Astrocyte (in vitro differentiated cells and primary cell): ENCODE measurements at places on chromosomes 16 and 17.

GRCh38 chr16:35195173-35195863 lies 1735.9 kb downstream of the TP53TG3F start:
- H3K27me3 ChIP-seq, result no peaks in the 10 kb centered on the region
- no peaks in the 10 kb centered on the region for H3K36me3 ChIP-seq
- H3K4me1 ChIP-seq, result no peaks in the 10 kb centered on the region
- no peak overlapping the region for H3K4me3 ChIP-seq
- no peak overlapping the region for H3K27ac ChIP-seq

- H3K36me3 ChIP-seq, result no peaks in the 10 kb centered on the region
- DNase-seq, result no peak
- no peaks in the 10 kb centered on the region for H3K27me3 ChIP-seq
- H3K27ac ChIP-seq, result no peak overlapping the region
- no peak overlapping the region for H3K4me3 ChIP-seq
Observed at GRCh38 chr16:79656553-79657115, 56.1 kb upstream of the MAF start.

DNA sequence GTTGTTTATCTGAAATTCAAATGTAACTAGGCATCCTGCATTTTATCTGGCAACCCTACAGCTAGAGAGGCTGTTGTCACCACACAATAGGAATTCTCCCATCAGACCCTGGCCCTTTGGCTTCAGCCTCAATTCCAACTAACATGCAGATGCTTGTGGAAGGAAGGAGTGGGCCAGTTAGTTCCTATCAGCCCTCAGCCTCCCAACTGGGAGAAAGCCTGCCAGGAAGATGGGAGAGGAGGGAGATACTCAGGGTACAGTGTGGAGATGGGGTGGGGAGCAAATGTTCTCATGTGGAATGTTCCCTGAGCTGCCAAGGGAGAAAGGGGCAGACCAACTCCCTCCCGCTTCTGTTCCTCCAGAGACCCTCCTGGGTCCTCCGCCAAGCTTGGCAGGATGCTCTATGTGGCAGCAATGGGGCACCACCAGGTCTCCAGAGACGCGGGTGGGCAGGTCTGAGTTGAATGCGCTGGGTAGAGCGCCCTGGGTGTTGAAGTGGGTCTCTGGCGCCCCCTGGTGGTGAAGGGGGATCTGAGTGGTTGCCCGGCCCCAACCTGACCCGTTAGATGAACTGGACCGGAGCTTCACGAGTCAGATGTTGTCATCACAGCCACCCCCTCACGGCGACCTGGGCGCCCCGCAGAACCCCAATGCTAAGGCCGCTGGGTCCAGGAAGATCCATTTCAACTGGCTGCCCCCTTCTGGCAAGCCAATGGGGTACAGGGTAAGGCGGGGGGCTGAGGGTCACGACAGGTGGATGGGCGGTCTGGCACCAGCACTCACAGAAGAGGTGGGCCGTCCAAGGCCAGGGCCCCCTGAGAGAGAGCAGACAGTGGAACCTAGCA lies 15.2 kb downstream of the GALK1 start:
- peaks cover 4% of the 10 kb centered on the region for H3K4me1 ChIP-seq
- no peaks in the 10 kb centered on the region for H3K27me3 ChIP-seq
- no peak overlapping the region for H3K4me3 ChIP-seq
- no peak for DNase-seq
- H3K36me3 ChIP-seq, result no peaks in the 10 kb centered on the region

- no peaks in the 10 kb centered on the region for H3K36me3 ChIP-seq
- no peak overlapping the region for H3K4me3 ChIP-seq
- no peak overlapping the region for H3K27ac ChIP-seq
- no peak for DNase-seq
Observed at GRCh38 chr17:70796757-70797156, 627.4 kb downstream of the KCNJ2 start.

- no peak for DNase-seq
- no peak overlapping the region for H3K4me3 ChIP-seq
- H3K36me3 ChIP-seq, result no peaks in the 10 kb centered on the region
Observed at GRCh38 chr17:61418449-61418848, 18.8 kb downstream of the TBX2 start.

- peak overlapping the region; percentile 16 for H3K27ac ChIP-seq
- no peaks in the 10 kb centered on the region for H3K27me3 ChIP-seq
- peaks cover 20% of the 10 kb centered on the region for H3K4me1 ChIP-seq
- DNase-seq, result peak; percentile 72
- H3K36me3 ChIP-seq, result no peaks in the 10 kb centered on the region
- no peak overlapping the region for H3K4me3 ChIP-seq
Observed at GRCh38 chr16:4917117-4917516, 19.8 kb downstream of the PPL start.

GRCh38 chr16:20918486-20919239 lies 18.1 kb downstream of the LYRM1 start:
- H3K27me3 ChIP-seq, result no peaks in the 10 kb centered on the region
- H3K4me1 ChIP-seq, result peaks cover 10% of the 10 kb centered on the region
- no peaks in the 10 kb centered on the region for H3K36me3 ChIP-seq
- no peak overlapping the region for H3K27ac ChIP-seq

GRCh38 chr16:10622036-10622921 lies 41.9 kb upstream of the EMP2 start:
- no peaks in the 10 kb centered on the region for H3K27me3 ChIP-seq
- peaks cover 3% of the 10 kb centered on the region for H3K4me1 ChIP-seq
- H3K4me3 ChIP-seq, result no peak overlapping the region
- no peak overlapping the region for H3K27ac ChIP-seq
- DNase-seq, result no peak
- no peaks in the 10 kb centered on the region for H3K36me3 ChIP-seq

DNA sequence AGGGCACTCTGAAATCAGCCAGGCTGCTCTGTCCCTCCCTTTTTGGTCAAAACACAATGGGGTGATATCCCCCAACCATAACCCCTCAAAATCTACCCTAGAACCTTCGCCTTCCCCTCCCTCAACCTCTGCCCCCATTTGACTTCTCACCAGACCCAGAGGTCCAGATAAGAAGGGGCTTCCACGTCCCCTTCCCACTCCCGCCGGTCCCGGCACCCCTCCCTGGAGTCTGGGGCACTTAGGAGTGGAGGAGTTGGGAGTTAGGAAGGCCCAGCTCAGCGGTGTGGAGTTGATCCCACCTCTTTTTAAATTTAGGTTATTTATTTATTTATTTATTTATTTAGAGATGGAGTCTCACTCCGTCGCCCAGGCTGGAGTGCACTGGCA lies 619 bp upstream of the TMEM92 start:
- peaks cover 56% of the 10 kb centered on the region for H3K4me1 ChIP-seq
- no peak for DNase-seq
- peak overlapping the region; percentile 70 for H3K27ac ChIP-seq
- H3K27me3 ChIP-seq, result no peaks in the 10 kb centered on the region

GRCh38 chr17:17872547-17873345 lies 36.0 kb upstream of the SREBF1 start:
- H3K27me3 ChIP-seq, result no peaks in the 10 kb centered on the region
- H3K27ac ChIP-seq, result no peak overlapping the region
- peaks cover 14% of the 10 kb centered on the region for H3K4me1 ChIP-seq
- peaks cover 6% of the 10 kb centered on the region for H3K36me3 ChIP-seq
- DNase-seq, result no peak

- no peaks in the 10 kb centered on the region for H3K27me3 ChIP-seq
- no peak for DNase-seq
- no peak overlapping the region for H3K27ac ChIP-seq
- H3K4me1 ChIP-seq, result no peaks in the 10 kb centered on the region
Observed at GRCh38 chr17:16073845-16074244, 74.2 kb downstream of the TTC19 start.

- H3K27ac ChIP-seq, result no peak overlapping the region
- H3K27me3 ChIP-seq, result no peaks in the 10 kb centered on the region
- no peak for DNase-seq
- peaks cover 3% of the 10 kb centered on the region for H3K4me1 ChIP-seq
Observed at GRCh38 chr16:54645345-54645744, 285.3 kb upstream of the IRX5 start.

DNA sequence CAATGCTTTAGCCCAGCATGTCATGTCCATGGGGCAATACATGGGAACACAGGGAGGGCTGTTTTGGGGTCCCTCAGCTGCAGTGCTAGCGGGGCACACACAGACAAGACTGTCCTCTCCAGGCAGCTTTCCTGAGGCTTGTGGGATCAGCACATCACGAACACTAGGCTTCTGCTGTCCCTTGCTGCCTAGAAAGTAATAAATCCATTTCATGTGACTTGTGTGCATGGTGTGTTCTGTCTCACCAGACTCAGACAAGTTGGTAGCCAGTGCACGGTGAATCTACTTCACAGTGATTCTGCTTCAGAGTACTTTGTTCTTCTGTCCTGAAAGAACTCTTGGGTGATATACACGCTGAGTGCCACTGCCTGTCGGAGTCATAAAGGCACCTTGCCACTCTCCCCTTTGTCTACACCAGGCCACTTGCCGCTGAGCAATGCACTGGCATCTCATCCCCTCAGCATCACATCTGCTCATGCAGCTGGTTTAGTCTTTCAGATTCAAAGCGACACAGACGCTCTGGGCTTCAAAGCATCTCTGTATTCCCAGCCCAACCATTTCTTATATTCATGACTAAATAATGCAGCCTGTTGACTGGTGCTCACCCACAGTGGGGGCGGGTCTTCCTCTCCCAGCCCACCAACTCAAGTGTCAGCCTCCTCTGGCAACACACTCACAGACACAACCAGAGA lies 95.2 kb upstream of the COX10 start:
- no peak overlapping the region for H3K4me3 ChIP-seq
- no peak for DNase-seq
- H3K36me3 ChIP-seq, result no peaks in the 10 kb centered on the region
- no peaks in the 10 kb centered on the region for H3K27me3 ChIP-seq
- no peak overlapping the region for H3K27ac ChIP-seq
- H3K4me1 ChIP-seq, result no peaks in the 10 kb centered on the region

DNA sequence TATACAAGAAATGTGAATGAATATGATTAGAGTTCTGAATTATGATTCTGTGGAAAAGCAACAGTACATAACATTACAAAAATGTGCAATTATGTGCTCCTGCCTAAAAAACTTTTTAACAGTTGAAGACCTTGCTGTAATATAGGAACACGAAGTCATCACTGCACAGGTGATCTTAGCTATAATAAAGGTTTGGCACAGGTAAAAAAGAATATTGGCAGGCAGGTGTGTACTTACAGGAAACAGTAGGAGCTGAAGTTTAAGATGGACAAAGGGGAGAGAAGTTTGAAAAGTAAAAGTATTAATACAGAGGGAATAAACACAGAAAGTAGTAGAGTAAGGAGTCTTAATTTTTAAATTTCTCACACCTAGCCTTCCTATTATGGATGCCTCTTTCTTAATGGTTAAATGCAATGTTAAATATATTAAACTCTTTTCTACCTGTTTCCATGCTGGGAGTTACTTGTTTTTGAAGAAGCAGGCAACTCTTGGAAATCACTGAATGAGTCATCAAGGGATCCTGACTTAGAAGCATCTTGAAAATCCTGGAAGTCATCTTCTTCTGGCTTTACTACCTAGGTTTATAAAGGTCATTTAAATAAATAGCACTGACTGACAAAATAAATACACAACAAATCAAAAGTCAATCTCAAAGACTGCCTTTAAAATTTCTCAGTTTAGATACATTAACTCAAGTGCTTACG lies 40.7 kb downstream of the SYNRG start:
- H3K4me3 ChIP-seq, result no peak overlapping the region
- H3K4me1 ChIP-seq, result peaks cover 4% of the 10 kb centered on the region
- DNase-seq, result no peak
- H3K27me3 ChIP-seq, result no peaks in the 10 kb centered on the region
- peaks cover 44% of the 10 kb centered on the region for H3K36me3 ChIP-seq

DNA sequence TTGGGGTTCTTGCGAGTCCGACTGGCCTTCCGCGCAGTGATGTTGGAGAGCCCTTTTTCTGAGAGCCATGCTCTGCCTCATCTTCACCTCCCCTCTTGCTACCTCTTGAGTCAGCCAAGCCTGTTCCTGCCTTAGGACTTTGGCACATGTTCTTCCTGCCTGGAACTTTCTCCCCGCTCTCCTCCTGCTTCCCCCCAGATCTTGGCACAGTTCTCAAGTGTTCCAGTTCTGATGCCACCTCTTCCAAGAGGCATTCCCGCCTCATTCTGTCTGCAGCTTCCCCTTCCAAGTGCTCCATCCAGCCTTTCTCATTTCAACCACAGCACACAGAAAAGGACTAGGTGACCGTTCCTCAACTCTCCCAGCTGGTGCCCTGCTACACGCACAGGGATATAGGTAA lies 7.7 kb downstream of the AKAP1 start:
- peaks cover 4% of the 10 kb centered on the region for H3K4me1 ChIP-seq
- H3K27ac ChIP-seq, result no peak overlapping the region
- no peaks in the 10 kb centered on the region for H3K36me3 ChIP-seq
- DNase-seq, result no peak
- no peak overlapping the region for H3K4me3 ChIP-seq

GRCh38 chr17:64081802-64082799 lies 47.8 kb downstream of the ERN1 start:
- no peaks in the 10 kb centered on the region for H3K36me3 ChIP-seq
- no peaks in the 10 kb centered on the region for H3K27me3 ChIP-seq
- H3K27ac ChIP-seq, result no peak overlapping the region
- H3K4me1 ChIP-seq, result peaks cover 14% of the 10 kb centered on the region

- peak overlapping the region; percentile 48 for H3K4me3 ChIP-seq
- no peaks in the 10 kb centered on the region for H3K27me3 ChIP-seq
- H3K27ac ChIP-seq, result peak overlapping the region; percentile 68
- DNase-seq, result peak; percentile 62
Observed at GRCh38 chr17:81923302-81924260, 4.0 kb downstream of the MAFG start.

GRCh38 chr17:29593591-29594518 lies 923 bp downstream of the ANKRD13B start:
- DNase-seq, result no peak
- H3K4me1 ChIP-seq, result peaks cover 45% of the 10 kb centered on the region
- peaks cover 12% of the 10 kb centered on the region for H3K27me3 ChIP-seq
- peak overlapping the region; percentile 57 for H3K4me3 ChIP-seq
- no peak overlapping the region for H3K27ac ChIP-seq

- H3K27me3 ChIP-seq, result peaks cover 10% of the 10 kb centered on the region
- peaks cover 8% of the 10 kb centered on the region for H3K4me1 ChIP-seq
- H3K36me3 ChIP-seq, result no peaks in the 10 kb centered on the region
- no peak overlapping the region for H3K27ac ChIP-seq
- peak; percentile 12 for DNase-seq
Observed at GRCh38 chr16:56305956-56306565, 114.8 kb downstream of the GNAO1 start.

- H3K27ac ChIP-seq, result peak overlapping the region; percentile 50
- H3K4me3 ChIP-seq, result no peak overlapping the region
- peak; percentile 53 for DNase-seq
- no peaks in the 10 kb centered on the region for H3K27me3 ChIP-seq
Observed at GRCh38 chr17:43517615-43518386, 28.3 kb downstream of the ETV4 start.

DNA sequence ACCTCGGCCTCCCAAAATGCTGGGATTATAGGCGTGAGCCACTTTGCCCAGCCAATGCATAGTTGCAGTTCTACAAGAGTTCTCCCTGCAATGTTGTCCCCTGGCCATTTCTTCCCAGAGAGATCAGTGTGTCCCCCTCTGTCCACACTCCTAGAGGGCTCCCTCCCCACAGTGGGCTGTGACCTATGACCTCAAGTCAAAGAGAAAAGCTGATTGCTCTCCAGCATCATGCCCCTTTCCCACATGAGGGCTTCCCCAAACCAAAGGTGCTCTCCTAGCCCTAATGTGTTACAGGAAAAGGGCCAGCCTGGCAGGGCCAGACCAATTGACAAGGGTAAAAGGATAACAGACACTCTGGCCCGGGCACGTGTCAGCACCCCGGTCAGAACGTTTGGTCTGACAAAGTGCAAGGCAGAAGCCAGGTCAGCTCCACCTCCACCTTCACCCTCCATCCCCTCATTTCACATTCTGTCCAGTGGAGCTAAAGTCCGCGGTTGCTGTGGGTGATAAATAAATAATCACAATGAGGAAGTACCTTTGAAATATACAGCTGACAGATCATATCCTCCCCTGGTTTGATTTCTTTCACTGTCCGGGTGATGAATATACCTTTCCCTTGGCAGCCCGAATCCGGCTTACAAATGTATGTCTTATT lies 17.8 kb downstream of the TTLL6 start:
- H3K4me3 ChIP-seq, result no peak overlapping the region
- DNase-seq, result no peak
- H3K27ac ChIP-seq, result no peak overlapping the region
- no peaks in the 10 kb centered on the region for H3K4me1 ChIP-seq
- no peaks in the 10 kb centered on the region for H3K36me3 ChIP-seq
